ENCODE measurements at places on chromosomes 6 and 20. TPM values are rescaled to one million over a fixed set of nuclear protein-coding genes. Genes with fewer than 3 reads are reported as not detected.
A peak's percentile ranks its signal among the peaks of the same experiment; 100 is the strongest.

DNA sequence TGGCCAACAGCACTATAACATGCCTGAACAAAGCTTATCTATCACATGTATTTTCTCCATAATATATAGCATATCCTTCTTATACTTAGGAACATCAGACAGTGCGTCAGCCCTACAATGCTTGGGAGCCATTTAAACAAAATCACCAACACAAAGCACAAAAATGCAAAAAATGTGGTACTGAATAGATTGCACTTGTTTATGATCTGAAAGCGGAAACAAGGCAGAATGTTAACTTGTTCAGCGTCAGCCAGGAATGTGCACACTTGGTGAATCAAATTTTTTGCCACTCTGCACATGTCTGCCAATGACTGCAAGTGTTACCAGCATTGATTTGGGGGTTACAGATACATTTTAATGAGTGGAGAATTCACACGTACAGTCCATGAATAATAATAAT is 14.8 kb downstream of the SLC35A1 start:
- no peak for DNase-seq

- no peak for DNase-seq
Observed at GRCh38 chr6:21138336-21139069, 455.0 kb upstream of the SOX4 start.

DNA sequence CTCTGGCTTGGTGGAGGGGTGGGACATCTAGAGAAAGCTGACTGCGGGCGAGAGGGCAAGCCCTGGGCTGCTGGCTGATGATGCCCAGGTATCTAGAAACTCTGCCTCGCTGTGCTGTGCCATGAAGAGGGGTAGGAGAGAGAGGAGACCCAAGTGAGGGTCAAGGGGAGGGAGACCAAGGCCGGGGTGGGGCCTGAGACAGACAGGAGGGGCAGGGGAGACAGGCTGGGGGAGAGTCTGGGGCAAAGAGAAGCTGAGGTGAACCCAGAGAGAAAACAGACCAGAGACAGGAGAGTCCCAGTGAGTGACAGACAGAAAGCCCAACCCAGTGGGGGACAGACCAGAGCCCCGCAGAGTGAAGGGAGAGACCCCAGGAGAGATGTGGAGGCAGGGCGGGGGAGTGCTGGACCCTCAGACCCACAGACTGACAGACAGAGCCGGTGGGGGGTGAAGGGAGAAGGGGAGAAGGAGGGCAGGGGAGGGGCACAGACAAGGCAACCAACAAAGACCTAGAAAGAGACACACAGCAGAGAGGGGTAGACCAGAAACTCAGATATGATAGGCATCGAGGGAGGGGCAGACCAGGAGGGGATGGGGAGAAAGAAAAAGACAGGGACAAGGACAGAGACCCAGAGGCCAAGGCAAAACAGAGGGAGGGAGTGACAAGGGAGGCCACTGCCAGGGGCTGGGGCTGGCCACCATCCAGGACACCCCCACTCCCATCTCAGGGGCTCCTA is 5.9 kb downstream of the TEAD3 start:
- no peak for DNase-seq

- no peak for DNase-seq
Observed at GRCh38 chr6:116144605-116145004, 18.7 kb upstream of the COL10A1 start.

DNA sequence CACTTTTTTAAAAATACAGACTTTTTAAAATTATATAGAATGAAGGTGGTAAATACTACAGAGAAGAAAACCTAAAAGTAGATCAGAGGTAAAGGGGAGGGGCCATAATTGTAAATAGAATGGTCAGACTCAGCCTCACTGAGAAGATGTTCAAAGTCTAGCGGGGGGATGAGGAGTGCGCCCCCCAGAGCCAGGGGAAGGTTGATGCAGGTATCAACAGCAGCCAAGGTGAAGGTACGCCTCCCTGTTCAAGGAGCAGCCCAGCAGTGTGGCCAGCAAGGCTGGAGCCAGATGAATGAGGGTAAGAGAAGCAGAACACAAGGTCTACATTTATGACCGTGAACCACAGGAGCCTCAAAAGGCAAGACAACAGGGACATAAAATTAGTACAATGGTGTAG is 204.1 kb downstream of the PTPRT start:
- no peak for DNase-seq

- DNase-seq, result no peak
Observed at GRCh38 chr6:30749554-30750378, 5.4 kb upstream of the IER3 start.

DNA sequence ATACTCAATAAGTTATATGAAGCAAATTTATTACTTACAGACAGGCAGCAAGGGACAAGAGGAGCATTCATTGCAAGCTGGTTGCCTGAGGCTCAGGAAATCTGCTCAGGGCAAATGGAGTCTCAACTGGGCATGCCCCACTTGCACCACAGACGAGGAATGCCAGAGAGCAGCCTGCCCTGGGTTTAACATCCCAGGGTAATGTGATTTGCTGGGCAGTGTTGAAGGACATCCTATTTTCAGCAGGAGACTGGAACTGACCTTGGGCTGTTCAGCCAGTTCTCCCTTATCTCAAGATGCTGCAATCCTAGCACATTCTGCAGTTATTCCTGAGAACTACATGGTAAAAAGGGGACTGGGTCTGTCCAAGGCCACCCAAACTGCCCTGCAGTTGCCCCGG is 3.8 kb upstream of the ENTPD6 start:
- DNase-seq, result no peak

- DNase-seq, result no peak
Observed at GRCh38 chr20:43716123-43716522, 10.7 kb downstream of the GTSF1L start.

TRPC4AP gene
- total RNA-seq, result 85.2 TPM

RIN2 gene
- 74.1 TPM for total RNA-seq

DNA sequence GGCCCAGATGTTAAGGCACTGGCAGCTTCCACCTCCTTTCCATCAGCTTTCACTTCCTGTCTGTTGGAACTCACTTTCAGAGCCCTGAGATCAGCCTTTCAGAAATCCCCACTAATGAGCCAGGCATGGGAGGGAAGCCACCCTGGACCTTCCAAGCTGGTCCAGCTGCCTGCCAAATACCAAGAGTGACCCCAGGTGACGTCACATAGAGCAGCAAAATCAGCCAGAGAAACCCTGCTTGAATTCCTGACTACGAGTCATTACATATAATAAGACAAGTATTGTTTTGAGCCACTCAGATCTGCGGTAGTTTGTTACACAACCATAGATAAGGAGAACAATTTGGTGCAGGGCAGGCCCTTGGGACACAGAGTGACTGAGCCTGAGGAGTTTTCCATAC is 556.0 kb upstream of the JAG1 start:
- DNase-seq, result no peak

ZSCAN23 gene
- 1.5 TPM for total RNA-seq

GRCh38 chr6:117573006-117573680 is 29.2 kb downstream of the GOPC start:
- no peak for DNase-seq

GRCh38 chr20:5160882-5161281 is 34.1 kb downstream of the CDS2 start:
- DNase-seq, result no peak

DNA sequence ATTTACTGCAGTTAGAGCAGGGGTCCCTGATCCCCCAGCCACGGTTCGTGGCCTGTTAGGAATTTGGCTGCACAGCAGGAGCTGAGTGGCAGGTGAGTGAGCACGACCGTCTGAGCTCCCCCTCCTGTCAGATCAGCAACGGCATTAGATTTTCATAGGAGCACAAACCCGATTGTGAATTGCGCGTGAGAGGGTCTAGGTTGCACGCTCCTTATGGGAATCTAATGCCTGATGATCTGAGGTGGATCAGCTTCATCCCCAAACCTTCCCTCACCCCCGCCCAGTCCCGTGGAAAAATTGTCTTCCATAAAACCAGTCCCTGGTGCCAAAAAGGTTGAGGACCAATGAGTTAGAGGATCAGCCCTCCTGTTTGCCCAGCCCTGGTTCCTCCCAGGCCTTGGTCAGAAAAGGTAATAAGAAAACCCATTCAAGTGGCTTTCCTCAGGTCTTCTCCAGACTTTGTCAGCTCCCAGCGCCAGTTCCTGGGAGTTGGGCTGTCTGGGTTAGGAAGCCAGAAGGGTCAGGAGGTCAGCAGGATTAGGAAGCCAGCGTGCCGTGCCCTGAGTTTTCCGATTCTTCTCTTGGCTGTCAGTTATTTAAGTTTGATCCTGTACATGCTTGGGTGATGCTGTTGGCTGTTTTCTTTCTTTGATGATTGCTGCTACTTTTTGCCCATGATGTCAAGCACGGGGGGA is 139.9 kb upstream of the PMEPA1 start:
- DNase-seq, result no peak

ZBTB24 gene
- total RNA-seq, result 6.3 TPM

GRCh38 chr6:1736346-1737105 is 126.8 kb downstream of the FOXC1 start:
- no peak for DNase-seq

DNA sequence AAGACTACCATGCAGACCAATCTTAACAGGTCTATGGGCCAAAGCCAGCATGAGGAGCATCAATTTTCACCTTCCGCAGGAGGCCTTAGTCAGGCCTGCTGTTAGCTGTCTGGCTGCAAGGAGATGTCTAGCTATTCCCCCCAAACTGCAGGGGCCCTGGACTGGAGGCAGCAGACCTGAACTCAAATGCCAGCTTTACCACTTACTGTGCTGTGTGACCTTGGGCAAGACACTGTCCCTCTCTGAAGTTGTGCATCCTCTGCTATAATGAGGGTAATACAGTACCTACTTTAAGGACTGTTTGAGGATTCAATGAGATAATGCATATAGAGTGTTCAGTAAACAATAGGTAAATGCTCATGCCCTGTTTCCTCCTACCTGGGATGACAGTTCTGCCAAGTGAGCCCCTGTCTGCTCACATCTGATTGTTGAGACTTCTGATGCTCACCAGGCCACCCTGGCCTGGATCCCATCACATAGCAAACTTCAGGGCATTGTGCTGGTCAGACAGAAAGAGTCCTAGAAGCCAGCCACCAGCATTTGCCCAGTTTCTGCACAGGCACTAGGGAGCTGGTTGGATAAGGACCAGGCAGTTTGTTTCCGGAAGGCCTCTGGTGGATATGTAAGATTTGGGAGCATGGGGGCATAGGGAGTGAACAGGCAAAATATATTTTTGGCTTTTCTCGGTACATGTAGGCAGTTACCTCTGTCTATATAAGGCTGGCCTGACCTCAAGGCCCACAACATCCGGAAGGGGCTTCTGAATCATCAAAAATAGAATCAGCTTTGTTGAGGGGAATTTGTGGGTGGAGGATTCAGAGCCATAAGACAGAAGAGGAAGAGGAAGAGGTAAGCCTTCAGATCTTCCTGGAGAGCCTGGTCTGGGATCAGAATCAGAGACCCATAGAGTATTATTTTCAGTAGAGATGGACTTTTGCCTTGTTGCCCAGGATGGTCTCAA is 2.3 kb upstream of the OCSTAMP start:
- no peak for DNase-seq

DNA sequence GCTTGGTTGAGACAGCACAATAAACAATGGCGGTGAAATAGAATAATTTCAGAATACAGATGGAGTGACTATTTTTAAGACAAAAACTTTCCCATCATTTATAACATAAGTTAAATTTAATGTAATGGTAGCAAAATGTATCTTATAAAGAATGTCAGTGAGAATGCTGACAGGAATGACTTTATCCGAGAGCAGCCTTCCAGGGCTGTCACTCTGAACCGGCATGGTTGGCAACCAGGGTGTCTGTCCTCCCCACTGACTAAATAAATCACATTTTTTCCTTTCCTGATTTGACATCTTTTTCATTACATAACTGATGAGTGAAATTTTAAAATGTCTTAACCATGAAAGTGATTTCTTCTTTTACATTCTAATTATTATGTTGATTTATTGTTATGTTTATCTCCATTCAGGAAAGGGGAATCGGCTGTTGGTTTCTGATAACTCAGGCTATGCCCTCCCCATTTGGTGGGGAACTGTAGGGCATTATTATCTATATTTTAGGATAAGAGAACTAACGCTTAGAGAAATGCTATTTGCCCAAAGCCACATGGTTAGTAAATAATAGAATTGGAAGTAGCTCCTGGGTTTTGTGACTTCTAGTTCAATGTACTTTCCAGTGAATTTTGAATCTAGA is 109.2 kb upstream of the OGFRL1 start:
- no peak for DNase-seq

COL19A1 gene
- not detected for total RNA-seq

DNA sequence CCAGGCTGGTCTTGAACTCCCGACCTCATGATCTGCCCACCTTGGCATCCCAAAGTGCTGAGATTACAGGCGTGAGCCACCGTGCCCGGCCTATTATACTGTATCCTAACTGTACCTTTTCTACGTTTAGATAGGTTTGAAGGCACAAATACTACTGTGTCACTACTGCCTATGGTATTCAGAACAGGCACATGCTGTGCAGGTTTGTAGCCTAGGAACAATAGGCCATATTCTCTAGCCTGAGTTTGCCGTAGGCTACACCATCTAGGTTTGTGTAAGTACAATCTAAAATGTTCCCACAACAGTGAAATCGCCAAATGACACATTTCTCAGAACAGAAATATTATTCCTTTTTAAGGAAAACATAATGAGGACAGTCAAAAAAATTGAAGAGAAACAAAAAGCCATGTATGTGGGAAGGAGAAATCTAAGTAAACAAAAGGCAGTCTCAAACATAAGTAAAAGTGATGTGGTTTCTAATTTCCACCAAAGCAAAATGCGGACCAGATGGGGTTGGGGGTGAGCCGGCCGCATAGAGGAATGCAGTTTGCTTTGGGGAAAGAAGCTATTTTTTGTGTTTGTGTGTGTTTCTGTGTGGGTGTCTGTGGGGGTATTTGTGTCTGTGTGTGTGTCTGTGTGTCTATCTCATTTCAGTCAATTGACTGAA is 192.6 kb upstream of the SALL4 start:
- DNase-seq, result no peak

SMOC2 gene
- total RNA-seq, result 46.3 TPM

GRCh38 chr20:23232679-23233308 is 117.8 kb upstream of the NXT1 start:
- peak; percentile 68 for DNase-seq

HAO1 gene
- total RNA-seq, result not detected

GRCh38 chr20:6705926-6706548 is 61.4 kb upstream of the BMP2 start:
- DNase-seq, result no peak

FAM83C gene
- total RNA-seq, result not detected

- no peak for DNase-seq
Observed at GRCh38 chr20:59335377-59335776, 35.0 kb downstream of the EDN3 start.

ARMH2 gene
- total RNA-seq, result not detected
